ENCODE measurements at places on chromosomes 3 and 15.

DNA sequence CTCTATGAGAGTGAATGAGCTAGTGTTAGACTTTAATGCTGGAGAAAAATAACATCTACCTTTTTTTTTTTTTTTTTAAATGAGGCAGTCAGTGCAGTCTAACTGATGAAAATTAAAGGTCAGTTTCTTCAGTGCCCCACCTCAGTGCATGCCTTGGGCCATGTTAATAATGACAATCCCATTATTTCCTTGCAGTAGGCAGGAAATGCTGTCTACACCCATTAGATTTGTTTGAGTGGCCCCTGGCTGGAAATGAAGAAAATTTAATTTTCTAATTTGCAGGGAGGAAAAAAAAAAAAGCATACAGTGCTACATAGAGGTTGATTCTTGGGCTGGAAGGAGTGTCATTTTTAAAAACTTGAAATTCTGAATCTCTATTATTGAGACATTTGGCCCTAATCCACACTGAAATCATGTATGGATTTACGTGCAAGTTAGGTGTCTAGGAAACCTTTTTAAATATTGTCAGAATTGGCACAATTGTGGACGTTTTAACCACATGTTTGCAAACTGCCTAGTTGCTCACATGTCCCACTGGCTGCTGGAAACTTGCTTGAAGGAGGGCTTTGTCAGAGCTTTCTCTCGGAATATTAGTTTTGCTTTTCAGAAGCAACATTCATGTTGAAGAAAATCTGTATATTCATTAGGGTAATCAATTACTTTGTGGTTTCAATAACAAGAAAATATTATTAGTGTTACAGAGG is 18.4 kb downstream of the FNDC3B start:
- no peak for DNase-seq

GRCh38 chr3:49296781-49297411 is 19.9 kb upstream of the C3orf62 start:
- DNase-seq = no peak

DNA sequence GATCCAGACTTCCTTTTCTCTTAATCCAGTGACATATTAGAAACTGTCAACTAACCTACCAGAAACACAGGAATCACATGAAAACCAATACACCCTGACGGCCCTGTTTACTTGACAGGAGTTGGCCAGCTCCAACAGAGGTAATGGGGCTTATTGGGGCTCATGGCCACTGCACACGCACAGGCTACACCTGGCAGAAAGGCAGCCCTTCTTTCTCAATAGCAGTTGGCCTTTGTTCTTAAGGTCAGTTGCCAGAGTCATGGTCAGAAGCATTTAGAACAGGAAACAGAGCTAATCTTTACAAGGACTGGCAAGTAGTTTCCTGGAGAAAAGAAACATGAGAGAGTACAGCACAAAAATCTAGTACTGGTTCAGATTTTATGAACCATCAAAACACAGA is 181.8 kb downstream of the MAGI1 start:
- no peak for DNase-seq

DNA sequence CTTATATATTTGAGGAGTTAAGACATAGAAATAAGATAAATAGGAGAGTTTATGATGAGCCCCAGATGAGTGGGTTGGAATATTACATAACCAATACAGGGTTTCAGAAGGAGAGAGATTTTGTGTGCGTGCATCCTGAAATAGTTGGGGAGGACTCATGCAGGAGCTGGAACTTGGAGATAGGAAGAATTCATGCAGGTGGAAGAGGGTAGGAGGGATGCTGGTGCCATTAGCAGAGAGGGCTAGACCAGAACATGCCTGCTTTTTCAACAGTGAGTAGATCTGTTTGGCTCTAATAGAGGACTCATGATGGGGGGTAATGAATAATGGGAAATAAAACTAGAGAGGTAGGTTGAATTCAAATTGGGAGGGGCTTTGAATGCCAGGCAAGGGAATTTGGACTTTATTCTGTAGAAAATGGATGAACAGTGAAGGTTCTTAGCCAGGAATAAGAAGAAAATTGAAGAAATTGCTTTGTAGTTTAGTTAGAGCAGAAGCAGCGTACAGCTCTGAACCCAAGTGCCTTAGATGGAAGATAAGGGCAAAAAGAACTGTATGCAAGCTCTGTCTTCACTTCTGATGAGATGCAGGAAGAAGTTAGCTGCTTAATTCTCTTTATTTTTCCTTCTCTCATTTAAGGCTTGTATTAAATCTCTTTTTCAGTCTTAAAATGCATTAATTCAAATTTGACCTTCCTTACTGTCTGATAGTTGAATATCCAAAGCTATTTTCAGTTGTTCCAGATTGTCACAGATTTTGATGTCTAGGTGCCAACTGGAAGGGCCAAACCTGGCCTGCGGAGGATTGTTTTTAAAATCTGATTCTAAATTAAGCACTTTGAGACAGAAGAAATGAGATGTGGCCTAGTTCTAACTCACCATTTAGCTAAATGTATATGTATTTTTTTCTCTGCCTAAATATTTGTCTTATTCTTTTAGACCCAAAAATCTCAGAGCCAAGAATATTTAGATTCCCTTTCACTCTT is 86.3 kb downstream of the PPM1L start:
- DNase-seq = no peak

- DNase-seq = no peak
Observed at GRCh38 chr3:118412503-118412902, 622.1 kb downstream of the IGSF11 start.

- no peak for DNase-seq
Observed at GRCh38 chr3:14352002-14352627, 50.3 kb upstream of the SLC6A6 start.

DNA sequence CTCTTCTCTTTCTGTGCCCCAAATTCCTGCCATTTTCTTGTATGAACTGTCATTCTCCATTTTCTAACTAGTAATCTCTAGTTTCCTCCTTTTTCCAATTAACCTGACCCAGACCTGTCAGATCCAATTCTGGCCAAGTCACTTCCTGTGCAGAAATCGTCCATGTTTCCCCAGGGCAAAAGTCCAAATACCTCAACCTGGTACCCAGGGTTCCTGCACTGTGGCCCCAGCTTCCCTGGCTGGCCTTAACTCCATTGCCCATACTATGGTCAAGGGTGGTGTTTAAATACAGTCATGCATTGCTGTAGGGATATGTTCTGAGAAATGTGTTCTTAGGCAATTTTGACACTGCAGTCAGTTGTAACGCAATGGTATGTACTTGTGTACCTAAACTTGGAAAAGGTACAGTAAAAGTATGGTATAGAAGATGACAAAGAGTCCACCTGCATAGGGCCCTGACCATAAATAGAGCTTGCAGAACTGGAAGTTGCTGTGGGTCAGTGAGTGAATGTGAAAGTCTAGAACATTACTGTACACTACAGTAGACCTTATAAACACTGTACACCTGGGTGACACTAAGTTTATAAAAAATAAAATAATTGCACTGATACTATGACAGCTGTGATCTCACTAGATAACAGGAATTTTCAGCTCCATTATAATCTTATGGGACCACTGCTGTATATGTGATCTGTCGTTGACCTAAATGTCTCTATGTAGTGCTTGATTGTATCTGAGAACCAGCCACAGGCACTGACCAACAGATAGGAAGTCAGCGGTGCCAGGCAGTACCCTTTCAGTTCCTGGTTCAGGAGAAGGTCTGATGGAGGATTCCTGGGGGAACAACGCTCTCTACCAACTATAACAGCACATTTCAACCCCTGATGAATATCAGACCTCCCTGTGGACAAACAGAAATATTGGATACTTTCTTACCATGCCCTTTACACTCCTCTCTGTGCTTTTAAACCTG is 336.1 kb upstream of the PROK2 start:
- no peak for DNase-seq

DNA sequence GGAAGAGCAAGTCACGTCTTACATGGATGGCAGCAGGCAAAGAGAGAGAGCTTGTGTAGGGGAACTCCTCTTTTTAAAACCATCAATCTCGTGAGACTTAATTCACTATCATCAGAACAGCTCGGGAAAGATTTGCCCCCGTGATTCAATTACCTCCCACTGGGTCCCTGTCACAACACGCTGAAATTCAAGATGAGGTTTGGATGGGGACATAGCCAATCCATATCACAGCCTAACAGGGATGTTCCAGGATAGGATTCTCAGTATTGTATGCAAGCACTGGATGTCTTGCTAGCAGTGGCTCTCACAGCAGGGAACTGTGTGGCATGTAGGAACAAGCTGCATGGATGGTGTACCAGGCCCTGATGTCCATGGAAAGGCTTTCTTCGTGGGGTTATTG is 47.8 kb upstream of the SLC24A5 start:
- no peak for DNase-seq

DNA sequence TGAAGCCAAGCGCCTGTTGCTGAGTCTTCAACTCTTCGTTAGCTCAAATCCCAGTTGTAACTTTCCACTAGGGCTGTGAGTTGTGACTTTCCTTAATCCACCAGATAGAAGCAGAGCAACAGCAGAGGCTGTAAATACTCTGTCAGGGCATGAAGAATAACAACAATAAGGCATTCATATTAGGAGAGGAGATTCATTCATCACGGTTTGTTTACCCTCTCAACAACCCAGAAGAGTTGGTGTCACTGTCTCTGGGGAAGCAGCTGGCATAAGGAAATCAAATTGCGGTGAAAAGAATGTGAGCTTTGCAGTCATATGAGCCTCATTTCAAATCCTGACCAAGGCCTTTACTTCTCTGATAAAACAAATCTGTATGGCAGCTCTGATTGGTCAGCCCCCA is 184.8 kb downstream of the SHQ1 start:
- DNase-seq = no peak

DNA sequence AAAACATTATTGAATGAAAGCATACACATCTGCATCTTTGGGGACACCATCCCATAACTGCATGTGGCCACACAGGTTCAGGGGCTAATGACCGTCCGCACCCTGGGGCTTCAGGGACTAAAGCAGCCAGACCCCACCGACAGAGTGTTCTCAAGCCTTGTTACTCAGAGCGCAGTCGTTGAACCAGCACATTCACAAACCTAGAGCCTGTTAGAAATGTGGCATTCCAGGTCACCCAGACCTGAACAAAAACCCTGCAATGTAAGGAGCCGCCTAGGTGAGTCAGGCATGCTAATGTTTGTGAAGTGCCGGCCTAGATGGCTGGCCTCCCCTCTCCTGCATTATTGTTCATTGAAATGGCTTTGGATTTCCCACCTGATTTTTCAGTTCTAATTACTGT is 52.3 kb upstream of the HACD2 start:
- no peak for DNase-seq

DNA sequence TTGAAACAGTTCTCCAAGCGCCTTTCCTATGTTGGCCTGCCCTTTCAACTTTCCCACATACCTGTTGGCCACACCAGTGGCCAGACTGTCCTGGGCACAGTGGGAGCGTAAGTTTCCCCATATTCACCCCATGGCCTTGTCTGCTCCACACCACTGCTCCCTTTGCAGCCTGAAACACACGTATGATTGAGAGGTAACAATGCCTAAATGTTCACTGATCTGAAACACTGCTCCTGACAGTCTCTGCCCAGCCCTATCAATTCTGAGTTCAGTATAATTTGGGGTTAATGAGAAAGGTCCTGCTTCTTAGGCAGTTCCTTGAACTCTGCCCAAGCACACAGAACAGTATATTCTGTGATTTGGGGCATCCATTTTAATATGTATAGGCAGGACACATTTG is 52.2 kb downstream of the ANXA2 start:
- no peak for DNase-seq

DNA sequence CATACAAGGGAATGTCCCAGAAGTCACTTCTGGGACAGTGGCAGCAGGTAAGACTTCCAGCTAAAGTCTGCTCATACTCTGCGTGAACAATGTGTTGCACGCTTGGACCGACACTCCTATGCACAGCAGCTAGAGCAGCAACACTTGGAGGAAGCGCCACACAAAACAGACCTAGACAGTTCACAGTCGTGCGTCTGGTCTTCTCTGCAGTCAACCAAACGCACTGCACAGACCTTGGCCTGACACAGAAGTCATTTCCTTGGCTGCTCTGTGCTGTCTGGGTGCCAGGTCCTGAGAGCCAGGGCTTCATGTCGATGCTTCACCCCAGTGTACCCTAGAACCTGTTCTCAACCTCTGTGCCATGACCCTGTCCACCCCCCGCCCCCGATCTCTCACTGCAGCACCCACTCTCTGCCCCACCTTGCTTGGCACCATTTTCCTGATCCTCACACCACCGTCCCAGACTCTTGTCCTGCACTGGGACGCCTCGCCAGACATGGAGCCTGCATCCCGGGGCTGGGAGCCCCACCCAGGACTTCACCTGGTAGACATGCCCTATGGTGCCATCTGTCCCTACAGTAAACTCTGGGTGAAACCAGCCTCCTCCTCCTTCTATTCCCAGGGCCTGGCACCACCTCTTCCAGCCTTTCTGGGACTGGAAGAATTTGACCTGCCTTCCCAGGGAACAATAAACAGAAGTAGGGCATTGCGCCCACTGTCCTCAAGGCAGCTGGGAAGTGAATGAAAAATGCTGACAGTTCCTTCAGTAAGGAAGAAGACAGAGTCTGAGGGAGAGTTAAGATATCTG is 3.1 kb downstream of the ATP10A start:
- DNase-seq = no peak

- DNase-seq = no peak
Observed at GRCh38 chr3:72487946-72488737, 360.1 kb downstream of the SHQ1 start.

GRCh38 chr15:80440024-80440423 is 35.8 kb downstream of the ARNT2 start:
- DNase-seq = no peak

DNA sequence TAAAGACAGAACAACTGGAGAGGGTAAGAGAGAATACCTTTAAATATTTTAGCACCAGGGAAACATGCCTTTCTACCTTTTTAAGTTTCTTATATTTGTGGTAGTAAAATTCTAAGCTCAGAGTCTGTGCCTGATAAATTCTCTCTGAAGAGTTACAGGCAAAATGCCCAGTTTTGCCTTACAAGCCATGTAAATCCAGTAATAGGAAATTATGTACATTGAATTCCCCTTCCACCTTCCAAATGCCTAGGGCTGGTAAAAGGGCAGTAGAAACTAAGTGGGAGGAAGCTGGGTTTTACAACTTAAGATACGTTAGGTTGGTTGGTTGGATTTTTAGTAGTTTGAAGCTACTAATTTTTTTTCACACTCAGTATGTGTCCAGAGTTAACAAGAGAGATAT is 43.1 kb upstream of the TP63 start:
- DNase-seq = no peak

DNA sequence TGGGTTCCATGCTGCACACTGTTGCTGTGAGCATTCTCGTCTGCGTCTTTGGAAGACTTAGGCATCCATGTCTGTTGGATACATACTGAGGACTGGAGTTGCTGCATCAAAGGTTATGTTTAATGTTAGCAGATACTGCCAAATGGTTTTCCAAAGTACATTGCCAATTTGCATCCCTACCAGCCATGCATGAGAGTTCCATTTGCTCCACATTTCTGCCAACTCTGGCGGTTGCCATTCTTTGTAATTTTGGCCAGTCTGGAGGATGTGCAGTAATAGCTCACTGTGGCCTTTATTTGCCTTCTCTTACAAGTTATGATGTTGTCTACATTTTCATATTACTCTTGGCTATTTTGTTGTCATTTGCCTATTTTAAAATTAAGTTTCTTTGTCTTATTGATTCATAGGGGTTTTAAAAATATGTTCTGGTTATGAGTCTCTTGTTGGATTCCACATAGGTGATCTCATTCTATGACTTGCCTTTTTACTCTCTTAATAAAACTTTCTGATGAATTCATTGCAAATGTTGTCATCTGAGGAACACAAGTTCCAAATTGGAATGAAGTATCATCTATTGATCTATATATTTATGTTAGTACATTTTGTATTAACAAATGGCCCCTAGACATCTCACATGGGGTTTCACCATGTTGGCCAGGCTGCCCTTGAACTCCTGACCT is 42.1 kb downstream of the FBLN2 start:
- no peak for DNase-seq

All from activated B cell treated with CpG ODN at 0.5 μM for 24 hours (primary cell).